Gastroesophageal sphincter (tissue), 4 donors: ENCODE measurements at places on chromosomes 6 and 20. TPM values are rescaled to one million over a fixed set of nuclear protein-coding genes. Genes with fewer than 3 reads are reported as not detected.

DNA sequence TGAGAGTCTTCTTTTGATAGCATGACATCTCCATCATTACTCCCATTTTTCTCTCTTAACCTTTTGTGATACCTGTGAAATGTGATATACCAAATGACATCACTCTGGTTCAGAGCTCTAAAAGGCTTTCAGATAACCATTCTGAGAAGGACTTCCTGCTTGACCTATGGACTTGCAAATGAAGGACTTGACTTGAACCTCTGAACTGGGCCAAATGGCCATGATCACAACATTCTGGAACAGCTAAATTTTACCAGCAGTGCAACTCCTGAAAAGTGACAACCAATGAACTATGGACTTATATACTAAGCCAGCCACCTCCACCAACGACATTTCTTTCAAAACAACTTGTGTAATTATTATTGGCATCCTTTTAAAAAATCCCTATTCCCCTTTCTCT is 1085.8 kb upstream of the CITED2 start:
- ATAC-seq: no peak

DNA sequence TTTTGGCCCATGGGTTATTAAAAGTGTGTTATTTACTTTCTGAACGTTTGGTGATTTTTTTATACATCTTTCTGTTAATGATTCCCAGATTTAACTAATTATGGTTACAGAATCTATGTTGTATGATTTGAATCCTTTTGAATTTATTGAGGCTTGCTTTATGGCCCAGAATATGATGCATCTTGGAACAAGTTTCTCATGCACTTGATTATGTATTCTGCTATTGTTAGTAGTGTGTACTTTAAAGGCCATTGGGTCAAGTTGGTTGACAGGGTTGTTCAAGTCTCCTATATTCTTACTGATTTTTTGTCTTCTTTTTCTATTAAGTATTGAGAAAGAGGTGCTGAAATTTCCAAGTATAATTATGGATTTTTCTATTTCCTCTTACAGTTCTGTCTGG is 105.0 kb upstream of the FOXO3 start:
- no peak for ATAC-seq

GRCh38 chr6:140923048-140923447 is 1209.7 kb upstream of the GJE1 start:
- no peak for ATAC-seq

- ATAC-seq: peak; percentile 33
Measured at GRCh38 chr6:56756219-56756789, 113.6 kb upstream of the DST start.

GRCh38 chr6:90468080-90468479 is 118.8 kb downstream of the MAP3K7 start:
- ATAC-seq: no peak

DNA sequence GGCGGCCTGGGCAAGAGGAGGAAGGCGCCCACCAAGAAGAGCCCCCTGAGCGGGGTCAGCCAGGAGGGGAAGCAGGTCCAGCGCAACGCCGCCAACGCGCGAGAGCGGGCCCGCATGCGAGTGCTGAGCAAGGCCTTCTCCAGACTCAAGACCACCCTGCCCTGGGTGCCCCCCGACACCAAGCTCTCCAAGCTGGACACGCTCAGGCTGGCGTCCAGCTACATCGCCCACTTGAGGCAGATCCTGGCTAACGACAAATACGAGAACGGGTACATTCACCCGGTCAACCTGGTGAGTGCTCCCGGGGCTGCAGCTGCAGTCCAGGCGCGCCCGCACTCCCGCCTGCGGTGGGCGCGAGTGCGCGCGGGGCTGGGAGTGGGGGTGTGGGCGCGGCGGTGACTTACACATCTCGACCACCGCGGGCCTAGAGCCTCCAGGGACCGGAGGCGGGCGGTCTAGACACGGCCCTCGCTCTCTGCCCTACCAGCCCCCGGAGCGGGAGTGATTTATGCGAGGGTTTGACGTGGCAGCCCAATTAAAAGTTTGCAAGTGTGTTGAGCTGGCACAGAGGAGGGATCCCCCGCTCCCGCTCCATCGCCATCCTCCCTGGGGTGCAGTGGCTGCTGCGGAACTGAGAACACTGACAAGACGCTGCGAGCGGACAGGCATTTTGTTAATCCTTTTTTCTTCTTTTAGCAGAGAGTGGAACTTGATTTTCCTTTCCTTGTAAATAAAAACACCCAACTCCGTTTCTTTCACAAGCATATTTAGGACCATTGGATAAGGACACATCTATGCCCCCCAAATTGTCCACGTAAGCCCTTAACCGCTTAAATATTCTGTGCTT is 867 bp downstream of the TCF21 start:
- peak; percentile 27 for ATAC-seq

DNA sequence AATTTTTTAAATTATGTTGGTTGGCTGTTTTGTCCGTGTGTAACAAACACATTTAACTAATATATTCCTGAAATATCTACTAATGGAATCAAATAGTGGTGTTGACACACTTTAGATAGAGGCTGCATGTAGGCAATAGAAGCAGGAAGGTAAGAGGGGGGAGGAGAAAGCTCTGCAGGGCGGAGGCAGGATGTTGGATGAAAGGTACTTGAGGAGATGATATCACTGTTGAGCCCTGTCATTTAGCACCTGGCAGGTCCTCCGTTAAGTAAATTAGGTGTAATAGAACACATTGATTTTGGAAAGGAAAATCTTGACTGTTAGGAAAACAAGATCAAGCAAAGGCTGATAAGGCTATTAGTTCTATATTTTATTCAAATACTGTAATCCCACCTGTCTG is 618.7 kb downstream of the PKHD1 start:
- ATAC-seq: no peak

DNA sequence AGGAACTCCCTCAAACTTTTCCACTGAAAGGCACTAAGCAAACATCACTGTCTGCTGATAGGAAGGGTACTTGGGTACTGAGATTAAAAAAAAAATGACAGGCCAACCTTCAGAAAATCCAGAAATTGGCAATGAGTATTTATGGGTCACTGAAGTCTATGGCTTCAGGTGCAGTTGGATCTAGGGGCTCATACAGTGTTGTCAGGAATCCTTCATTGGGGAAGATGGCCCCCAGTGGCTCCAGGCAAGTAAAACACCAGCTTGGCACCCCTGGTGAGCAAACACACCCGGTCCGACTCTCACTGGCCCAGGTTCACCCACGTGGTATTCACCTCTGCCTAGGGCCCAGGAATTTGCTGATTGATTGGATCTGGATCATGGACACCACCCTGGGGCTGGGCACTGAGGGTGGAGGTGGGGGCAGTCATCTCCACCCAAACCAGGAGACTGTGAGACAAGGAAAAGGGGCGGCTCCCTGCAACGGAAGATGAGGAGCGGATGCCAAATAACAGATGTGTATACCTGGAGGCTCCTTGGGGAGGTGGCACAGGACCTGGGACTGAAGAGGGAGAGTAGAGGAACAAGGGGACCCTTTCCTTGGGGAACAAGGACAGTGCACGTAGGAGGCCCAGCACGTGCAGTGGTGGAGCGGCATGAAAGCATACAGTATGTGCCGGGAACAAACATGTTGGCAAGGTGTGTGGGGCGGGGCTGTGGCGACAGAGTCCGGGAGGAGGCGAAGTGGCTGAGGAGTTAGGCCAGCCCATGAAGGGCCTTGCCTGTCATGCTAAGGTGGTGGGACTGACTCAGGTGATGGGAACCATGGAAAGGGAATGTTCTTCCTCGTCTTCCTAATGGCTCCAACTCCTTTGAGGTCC is 4.7 kb downstream of the SLC2A10 start:
- ATAC-seq: no peak

DNA sequence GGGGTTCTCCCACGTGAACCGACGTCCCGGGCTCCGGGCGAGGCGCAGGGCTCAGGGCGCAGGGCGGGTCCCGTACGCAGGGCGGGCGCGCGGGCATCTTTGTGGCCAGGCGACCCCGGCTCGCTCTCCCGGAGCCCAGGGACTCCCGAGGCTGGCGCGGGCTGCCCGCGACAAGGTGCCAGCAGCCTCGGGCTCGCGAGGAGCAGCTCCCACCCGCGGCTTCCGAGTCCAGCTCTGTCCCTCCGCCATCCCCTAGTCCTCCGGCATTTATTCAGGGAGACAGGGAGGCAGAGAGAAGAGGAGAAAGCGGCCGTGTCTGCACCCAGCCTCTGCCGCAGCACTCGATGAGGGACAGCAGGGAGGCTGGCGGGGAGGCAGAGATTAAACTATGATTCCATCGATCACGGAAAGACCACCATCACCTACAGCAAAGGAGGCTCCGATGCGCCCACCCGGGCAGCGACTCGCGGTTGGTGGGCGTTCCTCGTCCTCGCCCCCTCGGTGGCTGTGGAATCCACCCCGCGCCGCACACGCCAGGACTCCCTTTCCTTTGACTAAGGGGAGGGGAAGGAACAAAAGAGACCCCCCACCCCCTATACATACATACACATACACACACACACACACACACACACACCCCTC is 1.1 kb downstream of the RGS17 start:
- no peak for ATAC-seq

- no peak for ATAC-seq
Measured at GRCh38 chr6:158150701-158151100, 17.4 kb downstream of the SERAC1 start.

DNA sequence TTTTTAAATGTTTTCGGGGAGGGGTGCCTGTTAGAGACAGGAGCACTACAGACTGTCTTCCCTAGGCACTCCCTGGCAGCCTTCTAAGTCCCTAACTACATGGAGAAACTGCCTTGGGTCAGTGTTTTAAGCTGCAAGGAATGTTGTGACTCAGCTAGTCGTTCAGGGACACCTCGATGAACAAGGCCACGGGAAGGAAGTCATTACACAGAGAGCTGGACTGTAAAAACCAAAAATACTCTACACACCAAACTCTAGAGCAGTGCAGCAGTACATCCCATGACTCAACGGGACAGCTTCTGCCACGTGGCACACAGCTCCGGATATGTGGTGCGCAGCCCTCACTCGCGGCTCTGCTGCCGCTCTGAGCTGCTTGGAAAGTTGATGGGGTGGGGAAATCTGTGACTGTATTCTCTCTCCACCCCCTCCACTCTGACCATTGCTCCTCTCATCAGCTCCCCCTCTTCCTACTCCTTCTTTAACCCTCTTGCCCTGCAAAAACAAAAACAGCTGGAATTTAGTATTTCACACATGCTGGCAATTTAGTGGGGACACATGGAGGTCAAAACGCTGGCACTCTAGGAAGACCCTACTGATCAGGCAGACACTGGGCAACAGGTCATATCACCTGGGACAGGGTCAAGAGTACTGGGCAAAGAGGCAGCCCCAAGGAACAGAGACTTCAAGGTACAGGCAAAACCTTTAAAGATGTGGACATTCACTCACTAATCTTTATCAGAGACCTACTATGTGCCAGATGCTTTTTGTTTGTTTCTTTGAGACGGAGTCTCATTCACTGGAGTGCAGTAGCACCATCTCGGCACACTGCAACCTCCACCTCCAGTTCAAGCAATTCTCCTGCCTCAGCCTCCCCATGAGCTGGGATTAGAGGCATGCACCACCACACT is 10.9 kb upstream of the LPIN3 start:
- peak; percentile 98 for ATAC-seq

- no peak for ATAC-seq
Measured at GRCh38 chr6:76120302-76120701, 47.8 kb upstream of the IMPG1 start.

- no peak for ATAC-seq
Measured at GRCh38 chr6:163406366-163406765, 8.2 kb upstream of the QKI start.

- peak; percentile 81 for ATAC-seq
Measured at GRCh38 chr20:56411759-56412472, at the start of gene CASS4. TSS of gene CASS4 (plus strand) at chr20:56412260. CDS start at chr20:56412459, 199 bp downstream.

DNA sequence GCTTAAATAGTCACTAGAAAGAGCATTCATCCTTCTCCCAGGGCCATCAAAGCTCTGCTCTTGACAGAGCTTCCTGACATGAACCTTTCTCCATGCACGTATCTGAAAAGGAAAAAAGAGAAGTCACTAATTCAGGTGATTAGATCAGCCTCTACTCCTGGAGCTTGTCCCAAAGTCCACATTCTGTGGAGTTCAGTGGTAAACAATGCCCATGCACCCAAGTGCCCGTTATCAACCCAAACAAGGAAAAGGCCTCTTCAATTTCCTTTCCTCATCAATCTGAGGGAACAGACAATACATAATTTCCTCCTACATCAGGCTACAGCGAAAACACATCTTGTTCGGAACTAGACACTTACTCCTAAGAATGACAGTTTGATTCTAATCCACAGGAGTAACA is 129.2 kb upstream of the PCSK2 start:
- no peak for ATAC-seq

GRCh38 chr20:23367770-23368169 is 5.8 kb downstream of the GZF1 start:
- no peak for ATAC-seq

- no peak for ATAC-seq
Measured at GRCh38 chr6:39411465-39411864, 89.0 kb upstream of the KCNK16 start.

DNA sequence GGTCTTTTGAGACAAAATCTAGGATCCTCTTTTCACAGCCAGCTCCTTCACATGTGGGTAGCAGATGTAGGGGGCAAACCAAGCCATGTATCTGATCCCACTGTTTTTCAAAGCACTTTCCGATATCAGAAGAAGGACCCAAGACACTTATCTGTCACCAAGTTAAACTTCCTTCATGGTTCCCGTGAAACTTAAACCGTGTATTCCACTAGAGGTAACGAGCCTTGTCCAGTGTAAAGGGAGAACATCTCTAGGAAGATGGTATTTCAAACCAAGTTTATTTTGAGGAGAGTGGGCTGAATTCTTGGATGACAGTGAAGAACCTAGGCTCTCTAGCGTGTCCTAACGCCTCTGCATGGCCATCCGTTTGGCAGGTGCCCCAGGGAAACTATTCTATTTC is 76.3 kb downstream of the BCAS1 start:
- ATAC-seq: no peak

DNA sequence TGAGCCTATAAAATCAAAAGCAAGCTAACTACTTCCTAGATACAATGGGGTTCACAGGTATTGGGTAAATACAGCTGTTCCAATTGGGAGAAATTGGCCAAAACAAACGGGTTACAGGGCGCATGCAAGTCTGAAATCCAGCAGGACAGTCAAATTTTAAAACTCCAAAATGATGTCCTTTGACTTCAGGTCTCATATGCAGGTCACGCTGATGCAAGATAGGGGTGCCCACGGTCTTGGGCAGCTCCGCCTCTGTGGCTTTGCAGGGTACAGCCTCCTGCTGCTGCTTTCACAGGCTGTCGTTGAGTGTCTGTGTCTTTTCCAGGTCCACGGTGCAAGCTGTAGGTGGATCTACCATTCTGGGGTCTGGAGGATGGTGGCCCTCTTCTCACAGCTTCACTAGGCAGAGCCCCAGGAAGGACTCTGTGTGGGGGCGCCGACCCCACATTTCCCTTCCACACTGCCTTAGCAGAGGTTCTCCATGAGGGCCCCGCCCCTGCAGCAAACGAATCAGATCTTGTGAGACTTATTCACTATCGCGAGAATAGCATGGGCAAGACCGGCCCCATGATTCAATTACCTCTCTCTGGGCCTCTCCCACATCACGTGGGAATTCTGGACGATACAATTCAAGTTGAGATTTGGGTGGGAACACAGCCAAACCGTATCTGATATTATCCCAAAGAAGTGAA is 11.9 kb upstream of the SMIM29 start:
- no peak for ATAC-seq

DAAM2 gene
- 254 TPM for total RNA-seq

ZNF512B gene
- total RNA-seq: 11.1 TPM

GJA1 gene
- total RNA-seq: 134 TPM

ELOVL4 gene
- 2.3 TPM for total RNA-seq

FRS3 gene
- total RNA-seq: 4.4 TPM

C6orf141 gene
- 1.6 TPM for total RNA-seq

BPIFB1 gene
- total RNA-seq: not detected

VGLL2 gene
- total RNA-seq: not detected

RBM39 gene
- total RNA-seq: 170 TPM

MRAP2 gene
- total RNA-seq: not detected

UNC5CL gene
- 0.19 TPM for total RNA-seq

CST2 gene
- total RNA-seq: 0.54 TPM

TNF gene
- total RNA-seq: not detected

GJA10 gene
- not detected for total RNA-seq
